ENCODE measurements at places on chromosomes 6 and 20.

DNA sequence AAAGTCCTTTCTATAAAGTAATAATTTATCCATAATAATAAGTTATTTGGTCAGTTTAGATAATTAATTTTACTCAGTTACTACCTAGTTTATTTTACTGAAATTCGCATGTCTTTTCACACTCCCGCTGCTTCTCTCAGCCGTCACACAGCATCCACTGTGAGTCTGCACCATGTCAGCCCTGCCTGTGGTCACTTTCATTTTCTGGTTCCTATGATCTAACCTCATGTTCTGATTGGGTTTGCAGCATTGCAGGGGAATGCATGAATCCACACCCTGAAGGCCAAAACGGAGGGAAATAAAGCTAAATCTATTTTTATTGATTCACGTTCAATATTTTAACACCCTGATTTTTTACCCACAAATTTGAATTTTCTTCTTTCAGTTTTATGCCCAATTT, 47.4 kb downstream of the PDE10A start:
- peak; percentile 50 for ATAC-seq

DNA sequence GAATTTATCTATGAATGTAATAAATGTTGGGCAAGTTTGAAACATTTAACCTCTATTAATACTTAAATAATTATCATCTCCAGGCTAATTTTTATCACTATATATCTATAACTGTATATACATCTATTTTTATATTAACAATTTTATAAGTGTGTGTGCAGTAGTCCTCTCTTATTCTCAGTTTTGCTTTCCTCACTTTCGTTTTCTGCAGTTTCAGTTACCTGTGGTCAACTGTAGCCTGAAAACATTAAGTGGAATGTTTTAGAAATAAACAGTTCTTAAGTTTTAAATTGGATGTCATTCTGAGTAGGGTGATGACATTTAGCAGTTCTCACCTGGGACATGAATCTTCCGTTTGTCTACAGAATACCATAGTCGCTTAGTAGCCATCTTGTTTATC, 379.4 kb upstream of the MAN1A1 start:
- no peak for ATAC-seq

DNA sequence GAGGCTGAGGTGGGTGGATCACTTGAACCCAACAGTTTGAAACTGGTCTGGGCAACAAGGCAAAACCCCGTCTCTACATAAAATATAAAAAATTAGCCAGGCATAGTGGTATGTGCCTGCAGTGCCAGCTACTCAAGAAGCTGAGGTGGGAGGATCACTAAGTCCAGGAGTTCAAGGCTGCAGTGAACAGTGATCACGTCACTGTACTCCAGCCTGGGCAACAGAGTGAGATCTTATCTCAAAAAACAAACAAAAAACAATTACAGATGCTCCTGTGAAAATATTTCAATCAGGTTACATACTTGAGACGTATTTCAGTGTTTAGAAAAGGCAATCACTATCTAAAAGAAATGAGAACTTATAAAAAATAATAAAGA, 33.8 kb downstream of the RANBP9 start:
- ATAC-seq = no peak

DNA sequence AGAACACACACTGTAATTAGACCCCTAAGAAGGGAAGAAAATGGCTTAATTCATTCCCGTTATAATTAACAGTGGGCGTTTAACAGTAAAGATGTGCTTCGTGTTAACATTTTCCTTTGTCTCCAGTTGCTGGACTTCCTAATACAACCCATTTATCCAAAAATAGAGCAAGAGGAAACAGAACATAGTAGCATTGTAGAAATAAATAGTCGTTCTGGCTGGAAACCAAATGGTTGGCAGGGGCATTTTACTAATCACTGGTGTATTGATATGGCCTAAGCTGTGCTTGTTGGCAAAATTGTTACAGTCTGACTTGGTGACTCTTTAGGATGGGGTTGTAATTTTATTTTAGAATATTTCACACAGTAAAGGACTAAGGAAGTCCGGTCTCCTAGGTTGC, 89.8 kb downstream of the BMP6 start:
- ATAC-seq = no peak

GRCh38 chr20:37071481-37071911, 24.3 kb downstream of the RBL1 start:
- ATAC-seq = peak; percentile 36

- ATAC-seq = no peak
These were observed 336.1 kb downstream of the FARS2 start for GRCh38 chr6:5597413-5597812.

- no peak for ATAC-seq
These were observed 111.9 kb upstream of the FOXQ1 start for GRCh38 chr6:1200081-1200408.

GRCh38 chr6:3617192-3617631, 134.3 kb downstream of the PXDC1 start:
- ATAC-seq = no peak

DNA sequence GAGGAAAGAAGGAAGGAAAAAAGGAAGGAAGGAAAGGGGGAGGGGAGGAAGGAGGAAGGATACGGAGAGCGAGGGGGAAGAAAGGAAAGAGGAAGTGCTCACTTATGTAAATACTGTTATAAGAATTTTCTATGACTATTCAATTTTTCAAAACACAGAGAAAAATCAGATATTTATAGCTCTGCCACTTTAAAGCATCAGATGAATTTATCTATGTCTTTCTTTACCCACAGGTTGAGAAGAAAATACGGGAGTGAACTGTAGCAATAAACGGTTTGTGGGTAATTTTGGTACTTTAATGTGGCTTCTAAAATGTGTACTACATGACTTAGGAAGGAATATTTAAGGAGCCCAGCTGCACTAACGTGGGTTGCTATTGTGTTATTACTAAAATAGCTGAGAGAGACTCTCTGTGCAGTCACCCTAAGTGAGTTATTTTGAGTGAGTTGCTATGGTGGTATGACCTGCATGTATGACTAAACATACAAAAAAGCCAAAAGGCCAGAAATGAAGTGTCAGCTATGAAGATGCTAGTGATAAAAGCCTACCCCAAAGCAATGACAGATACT, 225.5 kb downstream of the SOD2 start:
- ATAC-seq = peak; percentile 34

- no peak for ATAC-seq
These were observed 37.1 kb downstream of the BEND6 start for GRCh38 chr6:56992036-56992435.

DNA sequence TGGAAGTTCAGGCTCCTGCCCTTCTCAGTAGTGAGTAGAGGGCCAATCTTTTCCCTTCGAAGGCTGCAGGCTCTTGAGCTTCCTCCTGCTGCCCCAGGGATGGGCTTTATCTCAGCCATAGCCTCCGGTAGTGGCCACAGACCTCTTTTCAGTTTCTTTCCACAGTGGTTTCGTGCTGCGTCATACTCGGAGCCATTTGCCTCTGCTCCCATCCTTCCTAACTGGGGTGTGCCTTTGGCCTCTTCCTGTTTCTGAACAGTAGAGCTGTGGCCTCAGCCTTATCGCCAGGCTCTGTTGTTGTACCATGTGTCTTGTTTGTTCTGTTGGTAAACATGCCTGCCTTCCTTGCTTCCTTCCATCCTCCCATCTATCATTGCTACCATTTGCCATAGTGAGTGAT, 54.1 kb downstream of the TULP4 start:
- ATAC-seq = no peak

- no peak for ATAC-seq
These were observed 117.4 kb downstream of the TBC1D32 start for GRCh38 chr6:121216928-121217327.

GRCh38 chr6:72035486-72035885, 149.1 kb downstream of the RIMS1 start:
- no peak for ATAC-seq

DNA sequence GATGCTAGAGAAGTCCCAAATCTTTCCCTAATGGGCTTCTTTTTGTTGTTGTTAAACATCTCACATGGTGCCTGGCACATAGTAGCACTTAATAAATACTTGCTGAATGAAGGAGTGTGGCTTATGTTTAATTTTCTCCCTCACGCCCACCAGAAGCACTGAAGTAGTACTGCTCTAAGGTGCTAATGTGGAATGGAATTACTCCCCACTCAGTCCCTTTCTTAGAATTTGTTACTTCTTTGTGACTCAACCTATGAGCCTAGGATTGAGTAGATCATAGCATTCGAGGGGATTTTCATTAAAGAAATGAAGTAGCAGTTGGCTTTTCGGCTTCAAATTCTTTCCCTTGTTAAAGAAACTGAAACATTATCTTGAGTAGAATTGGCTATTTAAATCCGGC, 192.8 kb downstream of the CLIC5 start:
- ATAC-seq = no peak

- no peak for ATAC-seq
These were observed 123.2 kb downstream of the TAF4 start for GRCh38 chr20:61942526-61942925.

- ATAC-seq = no peak
These were observed 155.5 kb downstream of the CDH26 start for GRCh38 chr20:60113771-60114170.

DNA sequence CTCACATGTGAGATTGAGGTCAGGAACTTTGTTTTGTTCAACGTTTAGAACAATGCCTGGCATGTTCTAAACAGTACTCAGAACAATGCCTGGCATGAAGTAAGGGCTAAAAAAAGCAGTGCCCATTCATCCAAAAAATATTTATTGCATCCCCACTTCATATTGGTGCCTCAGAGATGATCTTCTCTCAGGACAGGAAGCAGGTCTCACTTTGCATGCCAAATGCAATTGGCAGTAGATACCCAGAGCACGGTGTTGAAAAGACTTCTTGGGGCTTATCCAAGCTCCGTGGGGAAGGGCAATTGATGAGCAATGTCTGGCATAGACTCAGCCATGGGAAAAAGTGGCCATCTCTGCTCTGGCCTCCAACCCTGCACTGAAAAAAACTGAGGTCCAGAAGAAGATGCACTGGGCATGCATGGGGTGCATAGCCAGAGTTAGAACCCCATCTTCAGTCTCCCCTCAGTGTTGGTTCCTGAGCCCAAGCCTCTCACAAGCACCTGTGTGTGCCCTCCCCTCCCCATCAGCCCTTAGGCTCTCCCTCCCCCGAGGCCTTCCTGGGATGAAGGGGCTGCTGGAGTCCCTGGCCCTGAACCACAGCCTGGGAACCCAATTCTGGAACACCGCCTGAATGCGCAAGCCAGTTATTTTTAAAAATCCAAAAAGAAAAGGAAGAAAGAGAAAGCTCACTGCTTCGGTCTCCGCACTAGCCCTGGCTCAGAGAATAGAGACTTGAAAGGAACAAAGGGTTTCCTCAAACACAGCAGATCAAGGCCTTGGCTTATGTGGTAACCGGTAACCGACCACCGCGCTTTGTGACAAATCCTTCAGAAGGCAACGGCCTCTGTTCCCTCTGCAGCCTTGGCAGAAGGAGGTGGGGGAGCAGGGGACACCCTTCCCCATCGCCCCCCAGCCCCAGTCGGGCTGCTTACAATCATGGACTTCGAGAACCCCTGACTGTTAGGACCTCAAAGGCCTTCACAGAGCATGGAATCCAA, 78.5 kb upstream of the SIRPA start:
- ATAC-seq = no peak

DNA sequence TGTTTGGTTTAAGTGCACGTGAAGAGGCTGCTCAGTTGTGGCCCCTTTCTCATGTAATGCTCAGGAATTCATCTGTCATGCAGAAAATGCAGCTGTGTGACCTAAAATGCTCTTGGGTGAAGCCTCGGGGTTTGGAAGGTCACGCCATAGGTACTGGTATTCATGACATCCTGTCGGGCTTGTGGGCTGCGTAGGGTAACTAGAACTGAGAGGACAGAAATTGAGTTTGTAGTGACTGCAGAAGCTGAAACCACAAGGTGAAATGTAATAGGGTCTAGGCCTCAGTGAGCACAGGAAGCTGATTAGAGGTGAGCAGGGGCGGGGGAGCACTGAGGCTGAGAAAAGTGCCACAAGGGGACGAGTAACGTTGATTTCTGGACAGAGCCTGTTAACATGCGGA, 128.8 kb downstream of the SOBP start:
- peak; percentile 98 for ATAC-seq

DNA sequence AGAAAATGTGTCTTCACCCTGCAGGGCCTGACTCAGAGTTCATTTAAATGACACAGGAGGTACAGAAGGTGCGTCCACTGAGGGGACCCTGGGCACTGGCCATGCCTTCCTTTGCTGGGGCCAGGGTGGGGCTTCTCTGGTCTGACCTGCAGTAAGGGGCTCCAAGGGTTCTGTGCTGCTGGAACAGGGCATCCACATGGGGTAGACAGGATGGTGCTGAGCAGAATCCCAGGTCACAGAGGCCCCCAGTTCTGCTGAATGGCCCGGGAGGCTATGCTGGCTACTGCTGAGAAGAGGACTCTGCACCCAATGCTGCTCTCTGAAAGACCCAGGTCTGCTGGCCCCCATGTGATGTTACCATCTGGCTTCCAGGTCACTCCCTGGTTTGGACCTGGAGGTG, 150.4 kb upstream of the GGTLC1 start:
- no peak for ATAC-seq

Measured in stimulated activated memory B cell treated with anti-CD40 and anti-IgM and Interleukin-4, amounts not matched to agents 10 μg/mL and 1 μg/mL and 100 μg/mL, for 72 hours (primary cell).